ENCODE measurements at places on chromosomes 6 and 20.
A peak's percentile ranks its signal among the peaks of the same experiment; 100 is the strongest.

DNA sequence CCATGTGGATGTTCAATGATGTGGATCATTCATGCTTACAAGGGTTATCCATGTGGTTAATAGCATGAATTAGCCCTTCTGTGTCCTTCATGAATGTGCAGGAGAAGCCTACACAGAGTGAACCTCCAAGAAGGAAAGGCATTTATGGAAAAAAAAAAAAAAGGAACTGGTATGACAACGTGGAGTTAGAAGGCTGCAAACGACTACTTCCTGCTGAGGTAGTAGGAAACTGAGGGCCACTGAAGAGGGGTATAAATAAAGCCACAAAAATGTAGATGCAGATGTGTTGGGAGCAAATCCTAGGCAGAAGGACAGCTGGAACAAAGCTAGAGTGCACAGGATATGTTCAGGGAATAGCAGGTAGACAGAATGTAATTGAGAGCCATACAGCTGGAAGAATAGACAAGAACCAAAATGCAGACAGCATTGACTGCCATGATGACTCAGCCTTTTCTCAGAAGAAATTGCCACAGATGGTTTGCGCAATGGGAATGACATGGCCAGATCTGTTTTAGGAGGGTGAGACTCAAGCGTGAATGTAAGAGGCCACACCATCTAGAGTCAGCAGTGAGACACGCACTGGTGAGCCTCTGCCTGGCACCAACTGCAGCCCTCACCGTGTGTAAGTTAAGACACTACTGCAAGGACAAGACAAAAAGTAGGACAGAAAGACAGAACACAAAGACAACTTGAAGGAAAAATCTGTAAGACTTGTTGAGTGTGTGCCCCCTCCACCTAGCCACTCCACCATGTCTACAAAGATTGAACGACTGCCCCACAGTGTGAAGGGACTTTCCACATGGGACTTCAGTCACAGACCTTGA, 79.8 kb downstream of the KIF13A start:
- DNase-seq: no peak

GRCh38 chr6:55069132-55069781, 105.1 kb upstream of the HCRTR2 start:
- peak; percentile 68 for DNase-seq

DNA sequence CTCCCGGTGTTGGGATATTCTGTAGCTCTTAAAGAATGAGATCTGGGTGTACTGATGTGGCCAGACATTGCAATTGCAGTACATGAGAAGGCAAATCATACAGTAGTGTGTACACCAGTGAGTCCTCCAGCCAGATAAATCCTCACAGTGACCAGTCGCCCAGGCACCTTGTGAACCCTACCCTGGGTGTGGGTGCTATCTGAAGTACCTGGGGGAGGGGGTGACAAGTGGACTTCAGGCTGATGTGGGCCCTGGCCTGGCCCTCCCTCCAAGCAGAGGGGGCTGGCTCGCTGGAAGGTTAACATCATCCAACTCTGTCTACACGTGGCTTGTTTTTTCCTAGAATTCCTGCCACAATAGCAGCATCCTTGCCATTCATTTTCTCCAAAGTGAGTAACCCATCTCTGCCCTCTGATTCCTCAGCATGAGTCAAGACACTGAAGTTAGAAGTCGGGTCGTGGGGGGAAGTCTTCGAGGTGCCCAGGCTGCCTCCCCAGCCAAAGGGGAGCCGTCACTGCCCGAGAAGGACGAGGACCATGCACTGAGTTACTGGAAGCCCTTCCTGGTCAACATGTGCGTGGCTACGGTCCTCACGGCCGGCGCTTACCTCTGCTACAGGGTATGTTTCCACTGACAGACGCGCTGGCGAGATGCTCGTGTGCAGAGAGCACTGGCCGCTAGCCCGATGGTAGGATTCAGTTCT, 70.8 kb downstream of the PTPN1 start:
- DNase-seq: no peak

DNA sequence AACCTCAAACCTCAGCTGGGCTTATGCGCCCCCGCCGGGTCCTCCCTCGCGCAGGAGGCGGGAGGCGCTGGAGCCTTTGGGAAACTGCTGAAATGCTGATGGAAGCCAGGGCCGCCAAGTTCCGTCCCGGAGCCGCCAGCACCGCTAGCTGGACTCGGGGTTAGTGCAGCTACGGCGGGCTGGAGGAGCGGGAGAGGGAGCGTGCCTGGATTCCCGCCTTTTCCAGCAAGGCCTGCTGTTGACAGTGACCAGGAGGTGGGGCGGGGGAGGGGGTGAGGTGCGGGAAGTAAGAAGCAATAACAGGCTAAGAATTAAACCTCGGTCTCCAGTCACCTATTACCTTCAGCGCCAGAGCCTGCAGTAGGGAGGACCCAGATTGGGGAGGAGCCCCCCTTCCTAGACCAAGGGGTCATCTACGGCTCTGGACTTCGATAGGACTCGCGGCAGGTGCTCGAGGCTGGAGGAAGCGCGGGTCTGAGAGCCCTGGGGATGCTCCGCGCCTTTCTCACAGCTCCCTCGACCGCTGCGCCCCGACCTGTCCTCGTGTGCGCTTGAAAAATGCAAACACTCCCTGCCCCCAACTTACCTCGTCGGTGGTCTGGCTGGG, 20.5 kb downstream of the COL9A1 start:
- peak; percentile 65 for DNase-seq

DNA sequence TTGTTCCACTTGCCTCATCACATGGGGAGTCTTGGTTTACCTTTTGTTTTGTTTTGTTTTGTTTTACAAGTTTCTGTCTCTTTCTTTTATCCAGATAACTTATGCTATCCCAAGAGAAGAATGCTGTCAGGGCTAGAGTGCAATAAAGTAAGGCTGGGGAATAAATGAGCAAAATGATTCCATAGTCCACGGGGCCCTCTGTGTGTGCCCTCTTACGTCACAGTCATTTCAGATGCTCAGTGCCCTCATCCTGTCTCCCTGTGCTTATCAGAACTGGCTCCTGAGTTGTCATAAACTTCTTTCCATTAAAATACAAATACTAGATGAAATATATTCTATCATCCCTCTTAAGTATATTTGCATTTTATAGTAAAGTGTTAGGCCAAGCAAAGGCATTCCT, 30.8 kb upstream of the ENPP1 start:
- DNase-seq: no peak

DNA sequence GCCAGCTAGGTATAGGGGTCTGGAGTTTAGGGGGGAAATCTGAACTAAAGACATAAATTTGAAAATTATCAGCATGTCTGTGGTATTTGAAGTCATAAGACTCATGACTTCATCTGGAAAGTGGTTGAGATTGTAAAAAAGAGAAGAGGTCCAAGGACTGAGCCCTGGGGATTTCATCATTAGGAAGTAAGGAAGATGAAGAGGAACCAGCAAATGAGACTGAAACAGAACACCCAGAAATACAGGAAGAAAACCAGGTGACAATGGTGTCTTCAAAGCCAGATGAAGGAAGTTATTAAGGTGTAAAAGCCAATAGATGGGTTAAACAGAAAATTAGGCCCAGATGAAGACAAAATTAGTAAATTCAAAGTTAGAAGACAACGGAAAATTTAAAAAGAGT, 49.1 kb upstream of the UBR2 start:
- DNase-seq: no peak

DNA sequence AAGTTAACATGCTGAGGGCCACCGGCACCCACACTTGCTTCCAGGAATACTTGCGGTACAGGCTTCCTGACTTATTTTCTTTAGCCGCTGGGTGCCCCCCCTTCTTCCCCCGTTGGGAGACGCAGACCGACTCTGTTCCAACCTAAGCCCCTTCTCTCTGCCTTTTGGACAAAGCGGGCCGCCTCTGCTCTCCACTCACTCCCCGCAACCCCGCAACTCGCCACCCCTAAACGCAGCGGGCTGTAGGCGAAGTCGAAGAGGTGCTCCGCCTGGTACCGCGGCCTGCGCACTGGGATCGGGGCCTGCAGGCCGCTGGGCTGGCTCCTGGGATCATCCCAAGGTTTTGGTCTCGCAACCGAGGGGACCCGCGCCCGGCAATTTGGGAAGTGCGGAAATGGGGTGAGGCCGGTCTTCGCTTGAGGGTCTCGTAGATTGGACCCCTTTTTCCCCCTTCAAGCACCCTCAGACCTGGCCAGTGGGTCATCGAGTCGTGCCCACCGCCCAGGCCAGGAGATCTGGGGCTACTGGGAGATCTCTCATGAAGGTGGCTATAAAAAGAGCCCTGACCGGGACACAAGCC, 4.7 kb upstream of the FOXF2 start:
- DNase-seq: peak; percentile 35

- no peak for DNase-seq
Observed at GRCh38 chr20:38227420-38228360, 32.8 kb downstream of the KIAA1755 start.

GRCh38 chr6:33746651-33747100, at the start of gene IP6K3:
TSS of gene IP6K3 (minus strand) at chr6:33746905. CDS start at chr6:33735476, 11,429 bp downstream.
- DNase-seq: peak; percentile 59

DNA sequence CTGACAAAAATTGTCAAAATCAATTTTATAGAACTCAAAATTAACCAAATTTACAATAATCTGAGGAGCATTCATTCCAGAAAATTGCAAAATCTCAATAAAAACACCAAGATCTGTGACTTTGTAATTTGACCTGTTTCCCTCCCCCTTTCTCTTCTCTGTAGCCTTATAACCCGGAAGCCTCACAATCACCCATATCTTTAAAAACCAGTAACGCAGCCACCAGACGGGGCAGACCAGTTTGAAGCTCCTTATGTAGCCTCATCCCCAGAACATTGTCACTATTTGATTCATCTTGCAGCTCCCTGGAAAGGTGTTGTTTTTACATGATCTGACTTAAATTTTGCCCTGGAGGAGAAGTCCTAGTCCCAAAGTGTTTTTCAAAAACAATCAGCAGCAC, 27.5 kb upstream of the TGM6 start:
- DNase-seq: peak; percentile 0

GRCh38 chr6:64782877-64783276, 924.1 kb downstream of the EYS start:
- DNase-seq: no peak

DNA sequence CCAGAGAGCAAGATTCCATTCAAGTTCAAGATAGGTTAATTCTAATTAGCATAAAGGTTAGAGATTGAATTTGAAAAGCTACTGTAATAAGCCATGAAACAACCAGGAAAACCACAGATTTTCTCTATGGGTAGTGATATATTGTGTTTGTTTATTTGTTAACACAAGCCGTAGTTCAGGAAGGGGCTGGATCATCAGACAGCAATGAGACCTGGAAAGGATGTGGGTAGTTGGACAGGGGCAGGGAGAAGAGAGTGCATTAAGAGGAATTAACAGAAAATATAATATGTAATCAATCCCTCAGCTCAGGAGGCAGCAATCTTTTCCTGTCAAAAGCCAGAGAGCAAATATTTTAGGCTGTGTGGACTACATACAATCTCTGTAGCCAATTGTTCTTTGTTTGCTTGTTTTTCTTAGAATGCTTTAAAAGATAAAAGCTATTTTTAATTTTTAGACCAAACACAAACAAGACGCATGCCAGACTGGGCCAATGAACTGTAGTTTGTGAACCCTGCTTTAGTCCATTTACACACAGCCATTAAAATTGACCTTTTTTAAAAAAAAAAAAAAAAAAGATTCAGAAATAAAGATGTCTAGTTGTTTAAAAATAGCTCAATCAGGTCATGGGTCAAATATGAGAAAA, 398.7 kb upstream of the MARCKS start:
- no peak for DNase-seq

GRCh38 chr6:41408982-41409381, 73.6 kb downstream of the NCR2 start:
- peak; percentile 77 for DNase-seq

DNA sequence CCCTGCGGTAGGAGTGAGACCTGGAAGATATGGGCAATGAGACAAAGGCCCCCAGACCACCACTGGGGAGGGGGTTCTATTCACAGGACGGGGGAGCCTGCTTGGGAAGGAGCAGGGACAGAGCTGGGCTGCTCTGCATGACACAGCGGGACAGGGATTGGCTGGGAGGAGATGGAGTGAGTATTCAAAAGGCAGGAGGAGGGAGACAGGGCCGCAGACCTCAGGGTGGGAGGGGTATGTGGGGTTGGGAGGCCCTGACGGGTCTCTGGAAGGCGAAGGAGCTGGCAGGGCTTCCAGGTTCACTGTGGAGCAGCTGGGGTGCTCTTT, 60.8 kb upstream of the RPS6KA2 start:
- DNase-seq: peak; percentile 52

DNA sequence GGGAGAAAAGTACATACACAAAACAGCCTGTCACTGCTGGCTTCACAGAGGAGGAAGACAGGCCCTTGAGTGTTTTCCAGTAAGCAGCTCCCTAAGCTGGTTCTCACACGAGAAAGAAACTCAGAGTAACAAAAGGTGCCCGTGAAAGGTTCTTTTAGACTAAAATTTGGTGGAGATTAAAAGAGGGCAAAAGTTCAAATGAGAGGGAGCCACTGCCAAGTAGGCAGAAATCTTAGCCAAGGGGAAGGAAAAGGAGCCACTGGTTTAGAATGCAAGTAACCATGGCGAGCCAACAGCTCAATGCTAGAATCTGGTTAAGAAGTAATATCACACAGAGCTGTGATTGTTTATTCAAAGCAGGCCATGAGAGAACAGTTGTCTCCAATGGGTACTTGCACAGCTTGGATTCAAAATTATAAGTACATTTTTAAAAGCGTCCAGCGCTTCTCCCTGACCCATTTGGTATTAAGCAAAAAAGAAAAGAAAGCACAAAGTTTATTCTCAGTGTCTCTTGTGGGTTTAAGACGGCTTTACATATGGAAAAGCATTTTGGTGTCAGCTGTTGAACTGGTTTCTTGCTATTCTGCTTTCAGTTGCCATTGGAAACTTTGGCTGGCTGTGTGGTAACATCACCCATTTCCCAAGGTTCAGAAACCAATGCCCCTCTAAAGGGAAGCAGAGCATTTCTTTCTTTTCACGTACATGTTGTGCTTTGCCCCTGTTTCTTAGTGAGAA, 648.5 kb downstream of the RNF144B start:
- DNase-seq: no peak

DNA sequence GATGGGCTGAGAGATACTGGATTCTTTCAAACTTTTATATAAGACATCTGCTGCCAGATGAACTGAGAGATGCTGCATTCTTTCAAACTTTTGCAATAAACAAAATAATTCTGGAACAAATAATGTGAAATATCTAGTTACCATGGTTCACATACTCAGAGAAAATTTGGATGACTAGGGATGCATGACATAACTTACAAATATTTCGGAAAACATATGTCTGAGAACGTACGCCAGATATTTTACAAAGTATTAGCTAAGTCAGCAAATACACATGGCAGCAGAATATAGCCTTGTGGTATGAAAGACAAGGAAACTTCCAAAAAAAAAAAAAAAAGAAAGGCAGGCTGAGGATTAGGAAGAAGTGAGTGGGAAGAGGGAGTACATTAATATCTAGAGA, 113.3 kb upstream of the TRAF3IP2 start:
- no peak for DNase-seq

DNA sequence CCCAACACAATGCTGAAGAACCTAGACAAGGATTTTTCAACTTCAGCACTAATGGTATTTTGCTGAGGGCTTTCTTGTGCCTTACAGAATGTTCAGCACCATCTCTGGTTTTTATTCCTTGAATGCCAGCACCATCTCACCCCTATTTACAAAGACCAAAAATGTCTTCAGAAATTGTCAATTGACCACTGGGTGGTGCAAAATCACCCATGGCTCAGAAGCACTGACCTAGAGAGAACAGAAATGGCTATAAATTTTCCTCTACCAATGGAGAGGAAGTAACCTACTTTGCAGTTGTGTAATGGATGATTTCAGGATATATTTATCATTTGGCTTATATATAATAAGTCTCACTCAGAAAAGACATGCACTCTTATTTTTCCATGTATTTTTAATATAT, 431.0 kb upstream of the IRAK1BP1 start:
- DNase-seq: peak; percentile 7

Measured in neural progenitor cell (in vitro differentiated cells).